IPS-NIHi11 (cell line): ENCODE measurements at places on chromosomes 16 and 17.

DNA sequence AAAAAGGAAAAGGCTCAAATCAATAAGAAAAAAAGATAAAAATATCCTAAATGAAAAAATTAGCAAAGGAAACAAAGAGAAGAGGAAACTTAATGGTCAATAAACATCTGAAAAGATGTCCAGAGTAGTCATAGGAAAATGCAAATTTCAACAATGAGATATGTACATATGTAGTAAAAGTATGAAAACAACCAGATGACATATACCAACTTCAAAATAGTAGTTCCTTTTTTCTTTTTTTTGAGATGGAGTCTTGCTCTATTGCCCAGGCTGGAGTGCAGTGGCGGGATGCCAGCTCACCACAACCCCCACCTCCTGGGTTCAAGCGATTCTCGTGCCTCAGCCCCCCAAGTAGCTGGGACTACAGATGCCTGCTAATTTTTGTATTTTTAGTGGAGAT, 21.7 kb upstream of the NFAT5 start:
- DNase-seq: no peak

DNA sequence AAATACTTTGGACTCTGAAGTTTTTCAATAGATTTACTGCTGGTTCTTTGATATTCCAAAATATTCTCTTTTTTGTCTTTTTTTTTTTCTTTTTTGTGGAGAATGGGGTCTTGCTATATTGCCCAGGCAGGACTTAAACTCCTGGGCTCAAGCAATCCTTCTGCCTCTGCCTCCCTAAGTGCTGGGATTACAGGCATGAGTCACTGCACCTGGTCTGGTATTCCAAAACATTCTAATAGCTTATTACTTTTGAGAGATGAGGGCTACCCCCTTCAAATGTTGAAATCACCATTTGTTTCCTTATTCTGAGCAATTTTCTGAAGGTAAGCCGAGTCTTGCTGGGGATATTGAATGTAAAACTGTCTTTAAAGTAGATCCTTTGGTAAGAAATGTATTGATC, 55.0 kb upstream of the TEX2 start:
- no peak for DNase-seq

GRCh38 chr17:41329279-41329948, 13.9 kb upstream of the KRTAP17-1 start:
- peak; percentile 76 for DNase-seq

- no peak for DNase-seq
Observed at GRCh38 chr17:214881-215331, 33.5 kb upstream of the DOC2B start.

DNA sequence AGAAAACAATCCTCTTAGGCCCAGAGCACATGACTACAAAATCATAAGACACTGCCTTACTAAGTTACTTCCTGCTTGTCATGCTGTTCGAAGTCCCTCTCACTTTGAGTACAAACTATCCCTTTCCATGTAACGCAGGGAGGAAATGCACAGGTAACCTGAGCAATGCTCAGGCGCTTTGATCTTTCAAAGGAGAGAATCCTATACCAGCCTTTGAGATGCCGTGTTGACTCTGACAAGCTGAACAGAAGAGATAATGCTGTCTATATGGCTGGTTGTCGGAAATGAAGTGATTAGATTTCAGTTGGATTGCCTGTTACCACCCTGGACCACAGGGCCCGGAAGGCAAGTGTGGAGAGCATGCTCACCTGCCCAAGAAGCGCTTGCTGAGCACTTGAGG, 75.9 kb downstream of the CDH11 start:
- no peak for DNase-seq

DNA sequence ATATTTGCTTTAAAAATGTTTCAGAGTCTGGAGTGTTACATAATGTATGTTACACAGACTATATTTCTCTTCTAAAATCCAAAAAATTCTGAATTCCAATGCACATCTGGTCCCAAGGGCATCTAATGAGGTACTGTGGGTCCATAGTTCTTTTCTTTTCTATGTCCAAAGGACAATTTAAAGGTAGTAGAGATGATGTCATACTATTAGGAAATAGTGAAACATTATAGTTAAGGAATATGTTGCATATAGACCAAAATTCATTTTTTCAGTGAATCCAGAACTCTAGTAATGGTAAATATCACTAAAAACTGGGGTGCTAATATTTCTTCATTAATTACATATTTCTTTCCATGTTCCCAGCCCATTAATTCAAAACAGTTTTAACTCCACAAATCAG, 23.0 kb downstream of the NME2 start:
- no peak for DNase-seq

GRCh38 chr17:75647061-75647460, 13.8 kb downstream of the SMIM5 start:
- DNase-seq: no peak

DNA sequence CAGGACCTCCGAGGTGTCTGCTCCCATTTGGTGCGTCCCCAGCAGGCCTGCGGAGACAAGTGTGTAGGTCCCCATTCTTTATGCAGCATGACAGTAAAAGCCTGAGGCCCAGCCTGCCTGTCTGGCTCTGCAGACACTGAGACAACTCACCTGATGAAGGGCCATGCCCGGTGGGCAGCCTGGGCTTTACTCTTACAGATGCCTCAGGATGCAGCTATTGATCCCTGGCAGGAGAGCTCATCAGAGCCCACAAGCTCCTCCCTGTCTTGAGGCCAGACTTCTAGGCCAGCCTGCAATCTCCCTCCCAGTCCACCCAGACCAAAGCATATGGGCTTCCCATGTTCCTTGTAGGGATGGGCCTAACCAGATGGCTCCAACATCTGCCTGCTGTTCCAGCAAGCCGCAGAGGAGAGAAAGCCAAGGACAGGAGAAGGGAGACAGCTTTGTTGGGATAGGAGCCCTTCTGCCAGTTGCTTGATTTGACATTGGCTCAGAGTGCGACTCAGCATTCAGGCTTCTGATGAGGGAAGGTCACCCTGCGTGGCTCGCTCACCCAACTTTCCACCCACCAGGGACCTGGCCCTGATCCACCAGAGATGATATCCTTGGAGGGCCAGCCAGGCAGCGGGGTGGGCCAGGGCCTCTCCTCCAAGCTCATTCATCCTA, 87.5 kb downstream of the SOCS1 start:
- no peak for DNase-seq
